ENCODE measurements at places on chromosomes 4 and X.

DNA sequence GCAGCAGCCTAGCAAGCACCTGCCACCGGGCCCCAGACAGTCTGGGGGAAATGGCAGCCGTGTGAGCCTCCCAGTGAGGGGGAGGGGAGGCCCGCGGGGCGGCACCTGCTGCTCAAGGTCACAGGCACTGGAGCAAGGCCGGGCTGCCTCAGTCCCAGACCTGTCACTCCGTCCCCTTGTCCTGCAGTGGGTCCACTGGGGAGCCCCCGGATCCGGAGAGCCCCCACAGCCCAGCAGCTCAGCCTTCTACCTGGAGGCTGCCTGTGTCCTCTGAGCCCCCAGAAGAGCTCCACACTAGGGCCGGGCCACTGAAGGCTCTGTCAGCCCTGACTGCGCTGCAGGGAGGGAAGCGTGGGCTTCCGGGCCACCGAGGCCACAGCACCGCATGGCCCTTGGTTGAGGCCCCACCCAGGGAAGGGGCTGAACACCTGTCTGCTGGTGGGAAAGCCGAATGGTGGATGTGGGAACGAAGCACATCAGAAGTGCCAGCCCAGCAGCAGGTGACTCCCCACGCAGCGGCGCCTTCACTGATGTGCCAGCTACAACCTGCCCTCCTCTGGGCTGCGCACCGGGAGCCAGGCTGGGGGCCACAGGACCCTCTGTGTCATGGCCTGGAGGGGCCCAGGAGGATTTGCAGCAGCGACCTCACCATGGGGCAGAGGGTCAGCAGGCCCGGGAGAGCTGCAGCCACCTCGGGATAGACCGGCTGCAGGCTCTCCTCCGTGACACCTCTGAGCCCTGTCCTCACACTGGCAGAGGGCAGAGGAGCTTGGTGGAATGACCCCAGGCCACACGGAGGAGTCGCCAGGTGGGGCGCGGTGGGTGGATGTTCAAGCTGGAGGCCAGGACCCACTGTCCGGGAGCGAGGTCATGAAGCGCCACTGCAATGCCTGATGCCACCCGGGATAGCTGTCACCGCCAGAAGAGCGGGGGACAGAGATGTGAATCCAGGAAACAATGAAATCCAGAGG lies 35.0 kb upstream of the MXD4 start:
- DNase-seq = no peak

- no peak for DNase-seq
Observed at GRCh38 chr4:94175553-94176261, 32.0 kb upstream of the SMARCAD1 start.

DNA sequence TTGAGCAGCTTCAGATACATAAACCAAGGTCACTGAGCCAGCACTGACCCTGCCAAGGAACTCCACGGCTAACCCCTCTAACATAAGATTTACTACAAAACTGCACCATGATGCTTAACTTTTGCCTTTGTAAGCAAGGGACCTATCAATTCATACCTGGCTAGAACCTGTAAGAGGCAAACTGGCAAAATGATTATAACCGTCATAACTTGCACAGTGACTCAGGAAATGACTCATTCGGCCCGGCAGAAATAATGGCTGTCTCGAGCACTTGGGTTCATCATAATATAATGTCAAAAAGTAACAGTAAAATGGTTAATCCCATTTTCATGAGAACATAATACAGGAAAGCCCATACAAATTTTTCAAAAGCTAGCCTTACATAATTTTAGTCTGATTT lies 17.2 kb downstream of the RASGEF1B start:
- DNase-seq = no peak

DNA sequence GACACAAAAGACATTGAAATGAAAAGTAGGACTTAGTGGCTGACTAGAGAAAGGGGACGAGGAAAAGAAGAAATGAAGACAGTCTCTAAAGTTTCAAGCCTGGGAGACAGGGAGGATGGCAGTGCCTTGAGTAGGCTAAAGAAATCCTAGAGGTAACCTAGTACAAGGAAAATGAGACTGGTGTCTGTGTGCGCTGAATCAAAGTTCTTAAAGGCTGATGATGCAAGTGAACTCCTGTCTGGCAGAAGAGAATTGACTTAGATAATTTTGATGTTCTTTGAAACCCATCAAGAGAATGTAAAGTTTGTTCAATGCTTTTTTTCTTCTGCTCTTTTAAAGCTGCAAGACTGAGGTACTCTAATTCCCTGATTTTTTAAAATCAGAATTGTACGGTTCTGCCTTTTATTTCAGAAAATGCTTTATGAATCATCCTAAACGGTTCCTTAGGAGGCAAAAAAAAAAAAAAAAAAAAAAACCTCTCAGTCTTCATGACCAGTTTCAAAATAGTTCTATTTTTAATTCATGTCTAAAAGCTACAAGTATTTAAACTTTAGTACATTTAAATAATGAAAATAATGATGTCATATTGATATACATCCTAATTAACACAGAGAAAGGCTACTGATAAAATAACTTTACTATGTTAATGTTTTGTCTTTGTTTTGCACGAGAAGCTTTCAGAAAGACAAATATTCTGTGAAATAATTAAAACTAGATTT lies 189.8 kb downstream of the PPP3CA start:
- DNase-seq = no peak

- no peak for DNase-seq
Observed at GRCh38 chr4:123478859-123479345, 82.3 kb downstream of the SPRY1 start.

DNA sequence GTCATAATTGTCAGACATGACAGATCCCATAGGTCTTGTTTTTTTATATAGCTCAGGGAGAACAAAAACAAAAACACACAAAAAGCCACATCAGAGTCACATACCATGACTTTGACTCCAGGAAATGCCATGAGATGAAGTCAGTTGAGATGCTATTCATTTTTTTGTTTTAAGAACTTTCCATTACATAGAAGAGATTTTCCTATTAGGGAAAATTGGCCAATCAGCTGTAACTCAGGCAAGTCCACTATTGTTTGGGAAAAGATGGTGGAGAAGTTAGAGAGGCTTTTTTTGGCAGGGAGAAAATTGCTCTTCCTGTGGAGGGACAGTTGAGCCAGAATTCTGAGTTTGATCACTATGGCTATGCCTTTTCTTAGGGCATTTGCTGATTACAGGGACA lies 72.6 kb downstream of the SMARCA5 start:
- DNase-seq = peak; percentile 11

DNA sequence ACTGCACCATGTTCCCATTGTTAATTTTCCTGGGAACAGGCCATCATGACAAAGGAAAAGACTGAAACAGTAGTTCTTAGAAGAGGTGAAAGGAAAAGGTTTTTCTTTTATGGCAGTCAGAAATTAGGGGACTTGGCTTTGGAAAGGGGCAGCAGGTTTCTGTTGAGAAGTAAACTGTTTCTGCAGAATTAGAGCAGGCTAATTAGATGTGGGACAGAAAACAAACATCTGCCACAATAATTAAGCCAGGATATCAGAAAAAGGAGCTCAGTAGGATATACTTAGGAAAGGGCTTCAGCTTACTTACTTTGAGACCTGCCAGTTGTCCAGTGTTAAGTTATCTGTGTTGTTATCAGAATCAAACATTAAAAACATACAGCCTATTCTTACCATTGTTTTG lies 36.7 kb upstream of the STPG2 start:
- no peak for DNase-seq

- DNase-seq = no peak
Observed at GRCh38 chr4:106690487-106690886, 321.9 kb upstream of the GIMD1 start.

- DNase-seq = no peak
Observed at GRCh38 chr4:183288955-183289354, 31.1 kb downstream of the CLDN22 start.

- DNase-seq = no peak
Observed at GRCh38 chr4:148346657-148347056, 95.6 kb downstream of the NR3C2 start.

- DNase-seq = no peak
Observed at GRCh38 chrX:98717970-98718369, 1692.1 kb downstream of the PCDH19 start.

- DNase-seq = no peak
Observed at GRCh38 chr4:1723131-1723801, 1.9 kb downstream of the TACC3 start.

GRCh38 chr4:82630079-82630478 lies 68.3 kb upstream of the TMEM150C start:
- no peak for DNase-seq
